ENCODE measurements at places on chromosomes 3 and 15.

DNA sequence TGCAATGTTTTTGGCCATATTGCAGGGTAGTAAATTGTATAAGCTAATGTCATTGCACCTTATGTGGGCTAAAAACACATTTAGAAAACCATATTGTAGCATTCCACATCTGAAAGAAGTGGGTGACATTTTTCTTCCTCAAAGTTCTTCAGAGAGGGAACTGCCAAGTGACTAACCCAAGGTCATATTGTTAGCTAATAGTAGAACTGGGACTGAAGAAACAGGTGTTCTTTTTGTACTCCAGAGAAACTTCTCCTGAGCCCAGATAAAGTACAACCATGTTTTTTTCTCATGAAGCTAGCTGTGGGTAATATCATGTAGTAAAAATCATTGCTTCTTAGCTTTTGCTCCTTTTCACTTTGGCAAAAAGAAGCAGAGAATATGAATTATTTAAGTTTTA lies 333.0 kb downstream of the NSUN3 start:
- DNase-seq = no peak

GRCh38 chr3:190886945-190887344 lies 24.5 kb upstream of the GMNC start:
- DNase-seq = no peak

DNA sequence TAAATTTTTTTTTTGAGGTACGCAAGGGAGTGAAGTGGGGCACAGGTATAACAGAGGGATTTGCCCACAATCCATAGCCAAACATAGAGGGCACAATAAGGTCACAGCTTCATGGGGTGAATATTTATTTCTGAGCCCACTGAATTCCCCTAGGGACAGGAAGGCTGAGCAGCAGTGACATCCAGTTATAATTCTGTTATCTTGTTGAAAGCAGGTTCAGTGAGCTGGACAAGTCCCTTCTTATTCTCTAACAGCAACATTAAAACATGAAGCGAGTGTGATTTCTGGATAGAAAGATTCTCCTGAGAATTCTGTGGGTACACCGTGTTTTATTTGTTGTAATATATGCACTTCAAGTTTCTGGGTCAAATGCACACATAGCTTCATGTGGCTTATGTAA lies 538.2 kb downstream of the NAALADL2 start:
- no peak for DNase-seq

- DNase-seq = no peak
These were observed 36.4 kb downstream of the EPHB3 start for GRCh38 chr3:184597829-184598573.

DNA sequence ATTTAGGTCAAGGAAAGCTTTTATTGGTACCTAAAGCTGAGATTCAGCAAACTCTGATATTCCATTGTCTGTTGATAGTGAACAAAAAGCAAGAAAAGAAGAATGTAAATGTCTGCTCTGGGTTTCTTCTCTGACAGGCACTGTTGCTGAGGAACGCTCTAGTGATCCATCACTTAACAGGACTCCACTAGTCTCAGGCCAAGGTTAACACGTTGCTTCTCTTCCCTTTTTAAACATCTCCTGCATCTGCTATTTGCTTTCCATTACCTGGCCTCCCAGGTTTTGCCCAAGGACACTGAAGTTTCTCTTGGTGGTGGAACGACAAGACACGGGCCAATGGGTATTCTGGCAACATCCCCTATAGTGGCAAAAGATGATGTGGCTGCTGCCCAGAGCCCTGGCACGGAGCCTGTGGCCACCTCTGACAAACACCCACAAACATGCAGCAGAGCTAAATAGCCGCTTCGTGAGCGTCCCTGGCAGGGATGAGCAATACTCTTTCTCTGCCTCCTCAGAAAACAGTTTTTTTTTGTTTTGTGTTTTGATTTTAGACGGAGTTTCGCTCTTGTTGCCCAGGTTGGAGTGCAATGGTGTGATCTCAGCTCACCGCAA lies 97.8 kb upstream of the AKAP13 start:
- DNase-seq = no peak

- DNase-seq = no peak
These were observed 629.5 kb upstream of the KCNMB2 start for GRCh38 chr3:177906578-177907229.

DNA sequence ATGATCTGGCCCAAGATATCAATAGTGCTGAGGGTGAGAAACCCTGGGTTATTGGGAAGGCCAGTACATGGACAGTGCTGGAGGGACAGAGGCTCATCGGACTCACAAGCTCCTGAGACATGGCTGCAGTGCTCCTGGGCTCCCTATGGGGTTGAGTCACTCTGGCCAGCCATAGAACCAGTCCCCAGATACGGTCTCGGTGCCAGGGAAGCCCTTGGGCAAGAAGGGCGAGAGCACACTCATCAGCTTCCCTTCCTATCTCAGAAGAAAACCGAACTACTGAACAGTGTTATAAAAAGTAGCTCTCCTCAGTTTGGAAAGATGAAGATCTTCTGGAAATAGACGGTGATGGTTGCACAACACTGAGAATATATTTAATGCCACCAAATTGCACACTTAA lies 34.4 kb downstream of the POC1A start:
- DNase-seq = no peak

DNA sequence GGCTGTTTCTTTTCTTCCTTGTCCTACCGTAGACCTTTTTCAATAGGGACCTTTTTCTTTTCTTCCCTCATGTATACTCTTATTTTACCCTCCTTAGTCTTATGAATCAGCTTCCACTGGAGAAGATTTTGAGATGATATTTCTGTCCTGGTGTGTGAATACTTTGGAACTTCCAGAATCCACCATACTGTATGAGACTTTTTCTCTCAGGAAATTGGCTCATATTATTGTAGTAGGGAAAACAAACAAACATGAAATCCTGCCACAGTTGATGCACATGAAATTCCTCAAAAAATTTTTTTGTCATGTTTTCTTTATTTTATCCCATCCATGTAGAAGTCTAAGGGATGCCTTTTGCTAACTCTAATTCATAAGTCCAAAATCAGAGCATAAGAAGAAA lies 289.3 kb upstream of the PLSCR5 start:
- DNase-seq = no peak

GRCh38 chr3:21542656-21543379 lies 208.2 kb downstream of the ZNF385D start:
- no peak for DNase-seq

GRCh38 chr3:124773351-124774326 lies 43.4 kb downstream of the UMPS start:
- no peak for DNase-seq

DNA sequence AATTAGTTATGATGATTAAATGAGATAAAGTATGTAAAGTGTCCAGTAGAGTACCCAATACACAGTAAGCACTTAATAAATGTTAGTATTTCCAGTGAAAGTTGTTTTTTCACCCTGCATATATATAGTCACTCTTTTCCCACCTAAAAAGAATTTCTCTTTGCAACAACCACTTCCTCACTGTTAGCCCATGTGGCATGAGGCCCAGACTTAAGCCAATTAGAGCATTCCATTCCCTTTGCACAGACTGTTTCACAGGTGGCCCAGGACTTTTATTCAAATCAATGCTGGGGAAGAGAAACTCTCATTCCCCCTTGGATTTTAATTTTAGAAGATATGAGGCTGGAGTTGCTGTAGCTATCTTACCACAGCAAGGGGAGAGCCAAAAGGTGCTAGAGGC lies 3.7 kb downstream of the IFT80 start:
- DNase-seq = no peak
